ENCODE measurements at places on chromosomes 13 and 19.
A peak's percentile ranks its signal among the peaks of the same experiment; 100 is the strongest.

DNA sequence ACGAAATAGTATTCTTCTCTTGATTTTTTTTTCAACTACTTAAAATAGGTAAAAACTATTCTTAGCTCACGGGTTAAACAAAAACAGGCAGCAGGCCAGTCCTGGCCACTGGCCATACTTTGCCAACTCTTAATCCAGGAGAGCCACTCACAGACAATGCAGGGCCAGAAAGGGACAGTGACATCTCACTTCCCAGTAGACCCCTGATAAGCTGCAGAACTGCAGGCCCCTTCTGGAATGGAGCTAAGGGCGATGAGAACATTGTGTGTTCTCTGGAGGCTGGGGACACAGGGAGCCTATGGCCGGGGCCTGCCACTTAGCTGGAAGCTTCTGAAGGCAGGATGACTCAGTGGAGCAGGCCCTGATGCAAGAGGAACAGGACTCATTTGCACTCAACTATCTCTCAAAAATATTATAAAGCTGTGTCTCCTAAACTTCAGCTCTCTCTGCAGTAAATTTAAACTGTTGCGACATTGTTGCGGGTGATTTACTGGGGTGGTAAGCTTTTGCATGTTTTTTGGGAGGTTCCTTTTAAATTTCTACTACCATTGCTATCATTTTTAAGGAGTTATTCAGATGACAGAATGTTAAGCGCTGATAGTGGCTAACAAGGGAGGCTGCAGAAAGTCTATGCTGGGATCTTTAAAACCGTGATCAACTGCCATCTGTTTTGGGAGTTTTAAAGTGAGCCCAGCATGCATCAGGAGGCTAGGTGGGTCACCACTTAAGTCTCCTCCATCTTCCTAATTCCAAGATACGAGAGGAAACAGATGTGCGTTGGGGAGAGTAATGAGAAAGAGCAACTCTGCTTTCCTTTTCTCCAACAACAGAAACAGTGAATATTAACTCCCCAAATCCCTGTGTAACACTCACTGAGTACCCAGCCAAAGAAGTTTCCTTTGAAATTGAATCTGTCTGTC is 33.2 kb upstream of the KATNAL1 start:
- no peak for DNase-seq

DNA sequence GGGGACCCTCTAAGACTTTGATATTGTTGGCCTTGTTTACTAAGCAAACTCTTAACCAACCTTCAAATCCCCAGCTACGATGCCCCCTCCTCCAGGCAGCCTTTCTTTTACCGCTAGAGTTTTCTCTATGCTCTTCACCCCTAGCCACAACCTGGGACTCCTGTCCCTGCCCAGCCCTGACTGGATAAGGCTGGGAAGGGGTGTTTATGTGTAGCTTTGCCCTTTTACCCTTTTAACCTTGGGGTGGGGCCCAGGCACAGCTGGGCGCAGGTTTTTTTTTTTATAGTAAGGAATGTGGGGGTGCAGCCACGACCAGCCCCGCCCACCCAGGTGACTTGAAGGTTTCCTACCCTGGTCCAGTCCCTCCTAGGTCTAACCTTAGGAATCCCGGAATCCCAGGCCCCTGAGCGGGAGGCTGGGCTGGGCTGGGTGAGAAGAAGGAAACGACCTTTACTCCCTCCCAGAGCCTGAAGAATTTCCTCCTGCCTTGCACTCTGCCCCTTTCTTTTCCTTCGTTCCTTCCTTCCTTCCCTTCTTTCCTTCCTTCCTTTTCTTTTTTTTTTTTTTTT is 12.2 kb downstream of the TJP3 start:
- DNase-seq: no peak

GRCh38 chr13:98442391-98443230 is 134.3 kb downstream of the STK24 start:
- DNase-seq: no peak

DNA sequence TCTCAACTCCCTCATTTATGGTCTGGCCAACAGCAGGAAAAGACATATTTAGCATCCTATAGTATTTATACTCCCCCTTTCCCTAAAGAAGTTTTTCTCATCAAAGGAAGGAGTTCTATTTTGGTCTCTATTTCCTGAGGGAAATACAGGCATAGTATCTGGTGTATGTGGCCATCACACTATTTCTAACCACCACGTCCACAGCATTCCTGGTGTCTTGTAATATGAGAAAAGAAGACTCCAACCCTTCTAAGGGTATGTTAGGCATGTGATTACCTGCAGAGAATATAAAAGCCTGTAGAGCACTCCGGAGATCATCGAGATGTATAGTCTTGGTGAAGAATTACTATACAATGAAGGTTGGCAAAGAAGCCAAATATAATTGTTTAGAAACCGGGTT is 137.4 kb downstream of the VWA8 start:
- DNase-seq: no peak

DNA sequence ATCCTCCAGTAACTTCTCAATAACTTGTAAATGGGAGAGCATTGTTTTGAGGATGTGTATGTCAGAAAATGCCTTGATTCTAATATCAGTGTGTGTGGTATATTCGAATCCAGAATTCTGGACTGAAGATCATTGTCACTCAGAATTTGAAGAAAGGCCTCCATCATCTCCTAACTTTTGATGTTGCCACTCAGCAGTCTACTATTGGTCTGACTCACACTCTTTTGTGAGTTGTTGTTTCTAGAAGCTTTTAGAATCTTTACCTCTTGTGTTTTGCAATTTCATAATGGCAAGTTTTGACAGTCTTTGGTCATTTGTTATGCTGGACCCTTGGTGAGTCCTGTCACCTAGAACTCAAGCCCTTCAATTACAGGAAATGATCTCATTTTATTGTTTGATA is 77.0 kb downstream of the RUBCNL start:
- DNase-seq: no peak

GRCh38 chr19:18594824-18595373 is 6.3 kb downstream of the REX1BD start:
- no peak for DNase-seq

- no peak for DNase-seq
Observed at GRCh38 chr13:97120346-97120745, 101.8 kb upstream of the MBNL2 start.

DNA sequence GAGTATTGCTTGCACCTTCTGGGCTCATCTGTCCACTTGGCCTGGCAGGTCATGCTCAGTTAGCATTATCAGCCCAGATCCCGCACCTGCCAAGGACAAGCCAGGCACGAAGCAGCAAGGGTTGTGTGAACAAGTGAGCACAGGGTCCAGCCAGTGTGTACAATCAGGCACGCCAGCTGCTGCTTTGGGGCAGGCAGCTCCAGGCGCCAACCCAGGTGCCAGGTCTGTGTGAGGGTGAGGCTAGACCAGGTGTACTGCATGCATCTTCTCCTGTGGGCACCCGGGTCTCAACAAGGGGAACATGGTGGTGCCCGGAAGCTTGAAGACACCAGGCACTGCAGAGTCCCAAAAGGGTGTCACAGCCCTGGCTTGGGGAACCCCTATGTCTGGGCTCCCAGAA is 1446.8 kb downstream of the PCDH9 start:
- DNase-seq: no peak

GRCh38 chr19:57675881-57676280 is 5.9 kb upstream of the ZNF551 start:
- DNase-seq: no peak

DNA sequence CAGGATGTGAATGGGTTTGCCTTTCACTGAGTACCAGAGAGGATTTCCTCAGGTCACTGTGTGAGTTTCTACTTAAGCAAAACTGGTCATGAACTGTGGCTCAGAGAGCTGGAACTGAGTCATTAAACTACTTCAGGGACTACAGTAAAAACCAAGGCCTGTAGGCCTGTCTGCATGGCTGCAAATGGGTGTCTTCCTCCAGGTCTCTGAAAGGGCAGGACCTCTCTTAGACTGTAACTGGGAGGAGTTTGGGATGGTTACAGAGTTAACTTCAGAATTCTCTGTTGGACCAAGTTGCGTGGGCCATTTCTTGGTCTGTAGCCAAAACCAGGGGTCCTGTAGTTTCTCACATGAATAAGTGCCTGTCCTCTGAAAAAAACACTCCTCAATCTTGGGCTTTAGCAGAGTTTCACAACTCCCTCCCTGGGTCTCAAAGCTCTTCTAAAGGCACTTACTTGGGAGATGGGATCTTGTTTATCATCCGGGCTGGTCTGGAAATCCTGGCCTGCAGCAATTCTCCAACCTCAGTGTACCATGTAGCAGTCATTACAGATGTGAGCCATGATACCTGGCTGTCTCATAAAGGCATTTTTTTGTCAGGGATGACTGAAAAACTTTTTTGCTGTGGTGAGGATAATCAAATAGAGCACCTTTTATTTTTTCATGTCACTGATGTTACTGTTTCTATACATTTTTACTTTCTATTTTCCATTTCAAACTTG is 19.7 kb downstream of the ZNF714 start:
- no peak for DNase-seq

GRCh38 chr13:97279913-97280312 is 57.8 kb downstream of the MBNL2 start:
- DNase-seq: no peak

DNA sequence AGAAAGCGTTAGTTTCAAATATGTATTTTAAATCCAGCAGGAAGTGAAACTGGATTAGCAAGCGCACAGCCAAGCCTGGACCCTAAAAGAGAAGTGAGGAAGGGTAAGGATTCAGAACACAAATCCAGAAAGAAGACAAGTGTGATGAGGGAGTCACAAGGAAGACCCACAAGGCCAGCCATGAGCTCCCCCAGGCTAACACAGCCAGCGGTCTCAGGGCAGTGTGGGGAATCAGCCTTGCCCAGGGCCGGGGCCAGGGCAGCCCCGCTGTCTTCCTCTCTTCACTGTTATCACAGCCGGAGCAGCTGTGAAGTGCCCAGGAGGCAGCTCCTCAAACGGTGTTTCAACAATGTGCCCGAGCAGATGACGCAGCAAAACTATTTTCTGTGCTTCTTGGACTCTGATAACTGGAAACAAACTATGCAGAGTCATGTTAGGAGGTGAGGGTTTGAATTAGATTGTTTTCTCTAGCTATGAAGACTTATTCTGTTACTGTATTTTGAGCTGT is 12.2 kb upstream of the CDC16 start:
- peak; percentile 37 for DNase-seq

- no peak for DNase-seq
Observed at GRCh38 chr13:110646442-110647364, 31.4 kb downstream of the NAXD start.

DNA sequence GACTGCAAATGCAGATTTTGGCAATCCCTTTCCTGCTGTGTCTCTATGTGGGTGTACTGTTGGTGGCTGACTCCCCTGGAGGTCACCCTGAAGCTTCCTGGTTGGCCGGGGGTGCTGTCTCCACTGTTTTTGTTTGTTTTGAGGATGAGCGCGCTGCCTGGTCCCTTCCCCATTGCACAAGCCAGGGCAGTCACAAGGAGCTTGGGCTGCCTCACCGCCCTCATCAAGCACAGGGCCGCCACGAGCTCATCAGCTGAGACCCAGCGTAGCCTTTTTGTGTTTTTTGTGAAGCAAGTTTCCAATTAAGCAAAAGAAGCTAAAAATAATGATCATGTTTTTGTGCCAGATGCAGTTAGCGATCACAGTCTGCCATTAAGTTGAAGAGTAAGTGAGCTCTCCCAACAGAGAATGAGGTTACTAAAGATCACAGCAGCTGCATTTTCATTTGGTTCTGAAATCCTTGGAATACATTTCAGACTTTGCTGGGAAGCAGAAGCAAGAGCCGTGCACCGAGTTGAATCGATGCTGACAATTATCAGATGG is 57.8 kb downstream of the GGACT start:
- DNase-seq: no peak

DNA sequence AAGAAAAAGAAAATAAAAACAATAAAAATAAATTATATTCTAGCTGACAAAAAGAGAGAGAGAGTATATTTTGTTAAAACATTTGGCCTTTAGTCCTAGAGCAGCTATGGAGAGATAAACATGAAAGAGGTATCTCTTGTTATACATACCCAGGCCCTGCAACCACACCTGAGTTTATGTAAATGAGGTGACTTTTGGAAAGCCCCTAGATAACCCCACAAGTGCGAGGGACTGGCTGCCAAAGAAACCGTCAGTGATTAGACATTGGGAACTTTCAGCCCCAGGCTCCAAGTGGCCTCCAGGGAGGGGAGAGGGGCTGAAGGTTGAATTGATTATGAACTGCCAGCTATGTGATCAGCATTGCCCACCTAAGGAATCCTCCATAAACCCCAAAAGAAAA is 2.1 kb upstream of the NLRP7 start:
- DNase-seq: no peak

GRCh38 chr13:79782541-79783205 is 301.7 kb downstream of the NDFIP2 start:
- DNase-seq: no peak

- DNase-seq: no peak
Observed at GRCh38 chr13:102903659-102904407, 58.0 kb downstream of the ERCC5 start.

- DNase-seq: no peak
Observed at GRCh38 chr19:43316591-43317319, 36.7 kb upstream of the CD177 start.

DNA sequence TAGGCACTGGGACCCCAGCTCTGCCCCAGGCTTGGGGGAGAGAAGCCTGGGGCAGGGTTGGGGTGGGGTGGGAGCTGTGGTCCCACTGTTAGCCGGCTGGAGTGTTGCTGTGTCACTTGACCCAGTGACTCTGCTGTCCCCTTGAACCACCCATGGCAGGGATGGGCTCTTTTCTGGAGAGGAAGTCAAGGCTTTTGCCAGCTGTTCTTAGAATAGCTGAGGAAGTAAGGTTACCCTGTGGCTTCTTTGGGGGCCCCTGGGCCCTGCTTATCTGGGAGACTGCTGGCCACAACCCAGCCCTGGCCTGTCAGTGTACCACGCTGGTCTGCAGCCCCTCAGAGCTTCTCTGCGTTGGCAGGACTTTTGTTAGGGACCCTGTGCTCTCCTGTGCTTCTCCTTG is 9.1 kb downstream of the PNPLA6 start:
- DNase-seq: no peak

DNA sequence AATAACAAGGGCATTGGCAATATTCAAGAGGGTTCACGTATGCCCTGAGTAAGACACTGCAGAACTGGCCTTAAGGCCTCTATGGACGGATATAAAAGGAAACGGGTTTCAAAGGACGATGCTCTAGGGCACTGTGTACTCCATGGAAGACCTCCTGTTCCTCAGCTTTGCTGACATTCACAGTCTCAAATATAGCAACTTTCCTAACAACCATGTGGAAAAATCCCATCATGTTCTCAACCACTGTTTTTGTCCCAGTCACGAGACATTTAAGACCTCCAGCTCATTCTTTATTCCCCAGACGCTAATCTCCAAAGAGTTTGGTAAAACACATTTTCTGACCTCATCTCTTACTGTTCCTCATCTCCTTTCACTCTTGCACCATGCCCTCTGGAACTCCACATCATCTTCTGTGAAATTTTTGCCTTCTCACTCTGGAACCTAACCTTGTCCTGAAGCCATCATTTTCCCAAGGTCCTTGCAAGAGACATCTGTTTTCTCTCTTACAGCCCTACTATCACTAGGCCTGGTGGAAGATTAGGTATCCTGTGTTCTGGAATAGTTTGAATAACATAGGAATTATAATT is 37.6 kb downstream of the SPRY2 start:
- no peak for DNase-seq

All from GM06990 (cell line).